Transverse colon (tissue), 4 donors: ENCODE measurements at places on chromosomes 2 and 18. TPM values are rescaled to one million over a fixed set of nuclear protein-coding genes. Genes with fewer than 3 reads are reported as not detected.
A peak's percentile ranks its signal among the peaks of the same experiment; 100 is the strongest.

GRCh38 chr2:159904127-159904958, 106.3 kb upstream of the CD302 start:
- peak; percentile 90 for DNase-seq

DNA sequence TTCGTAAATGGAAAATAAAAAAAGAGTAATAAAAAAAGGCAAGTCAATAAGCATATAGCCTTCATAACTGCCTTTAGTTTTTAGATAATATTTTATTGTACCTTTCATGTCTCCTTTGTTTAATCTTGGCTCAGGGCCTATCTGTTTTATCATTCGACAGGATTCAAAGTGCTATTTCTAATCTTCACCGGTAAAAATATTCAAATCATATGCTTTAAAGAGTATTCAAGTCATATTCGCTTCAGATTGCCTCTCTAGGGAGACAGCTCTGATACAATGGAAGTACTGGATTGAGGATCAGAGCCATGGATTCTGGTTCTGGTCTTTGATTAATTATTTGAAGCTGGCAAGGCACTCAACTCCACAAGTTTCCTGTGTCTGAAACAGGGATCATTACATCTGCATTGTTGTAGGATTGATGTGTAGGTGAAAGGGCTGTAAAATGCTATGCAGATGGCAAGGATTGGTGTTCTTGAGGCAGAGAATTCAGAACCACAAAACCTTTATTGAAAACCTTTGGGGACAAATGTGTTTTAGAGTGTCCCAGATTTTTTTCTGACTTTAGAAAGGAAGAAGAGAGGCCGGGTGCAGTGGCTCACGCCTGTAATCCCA, 84.3 kb upstream of the RAPH1 start:
- no peak for DNase-seq

DNA sequence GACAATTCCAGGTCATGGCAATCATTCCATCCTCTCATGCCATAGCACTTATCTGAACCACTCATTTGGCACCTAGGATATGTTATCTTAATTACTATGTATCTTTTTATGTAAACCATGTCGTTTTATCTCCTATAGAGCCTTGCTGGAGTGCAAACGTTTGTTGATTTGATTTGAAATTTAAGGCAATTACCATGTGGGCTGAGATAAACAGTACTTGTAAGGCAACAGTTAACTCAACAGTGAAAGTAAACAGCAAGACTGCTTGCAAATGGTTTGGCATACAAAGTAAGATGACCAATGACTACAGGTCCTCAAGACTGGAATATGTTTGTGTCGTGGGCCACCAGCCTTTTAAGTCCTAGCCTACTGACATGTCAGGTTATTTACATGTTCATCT, 133.7 kb upstream of the ZFP36L2 start:
- no peak for DNase-seq

DNA sequence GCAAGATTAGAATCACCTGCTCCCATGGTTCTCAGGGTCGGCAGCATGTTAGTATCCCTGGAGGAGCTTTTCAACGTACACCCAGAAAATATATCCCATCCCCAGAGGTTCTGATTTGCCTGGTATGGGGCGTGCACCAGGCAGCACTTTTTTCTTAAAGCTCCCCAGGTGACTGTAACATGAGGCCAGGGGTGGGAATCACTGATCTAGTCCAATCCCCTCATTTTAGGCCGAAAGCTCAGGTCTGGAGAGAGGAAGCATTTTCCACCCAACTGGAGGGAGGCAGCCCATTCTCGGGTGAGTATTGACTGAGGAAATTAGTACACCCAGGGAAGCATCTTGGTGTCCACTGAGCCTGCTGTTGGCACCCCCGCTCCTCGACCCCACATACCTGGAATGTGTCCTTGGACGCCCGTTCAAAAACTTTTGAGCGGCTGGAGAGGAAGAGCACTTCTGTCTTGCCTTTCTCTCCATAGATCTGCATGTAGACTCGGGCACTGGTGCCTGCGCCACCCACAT, 94.3 kb downstream of the LOXHD1 start:
- DNase-seq, result no peak

GRCh38 chr2:213148572-213149261, 2.7 kb downstream of the IKZF2 start:
- no peak for DNase-seq

GRCh38 chr18:79868811-79869541, 71.2 kb downstream of the KCNG2 start:
- DNase-seq, result no peak

- peak; percentile 62 for DNase-seq
These were observed 367 bp downstream of the TGFA start for GRCh38 chr2:70553334-70553583.

GRCh38 chr2:204917089-204917701, 371.9 kb downstream of the PARD3B start:
- DNase-seq, result no peak

GRCh38 chr2:30455114-30455738, 8.2 kb downstream of the LCLAT1 start:
- no peak for DNase-seq

GRCh38 chr2:238174701-238175100, 15.9 kb downstream of the ERFE start:
- peak; percentile 44 for DNase-seq

- no peak for DNase-seq
These were observed 32.6 kb upstream of the CHMP1B start for GRCh38 chr18:11818486-11819203.

DNA sequence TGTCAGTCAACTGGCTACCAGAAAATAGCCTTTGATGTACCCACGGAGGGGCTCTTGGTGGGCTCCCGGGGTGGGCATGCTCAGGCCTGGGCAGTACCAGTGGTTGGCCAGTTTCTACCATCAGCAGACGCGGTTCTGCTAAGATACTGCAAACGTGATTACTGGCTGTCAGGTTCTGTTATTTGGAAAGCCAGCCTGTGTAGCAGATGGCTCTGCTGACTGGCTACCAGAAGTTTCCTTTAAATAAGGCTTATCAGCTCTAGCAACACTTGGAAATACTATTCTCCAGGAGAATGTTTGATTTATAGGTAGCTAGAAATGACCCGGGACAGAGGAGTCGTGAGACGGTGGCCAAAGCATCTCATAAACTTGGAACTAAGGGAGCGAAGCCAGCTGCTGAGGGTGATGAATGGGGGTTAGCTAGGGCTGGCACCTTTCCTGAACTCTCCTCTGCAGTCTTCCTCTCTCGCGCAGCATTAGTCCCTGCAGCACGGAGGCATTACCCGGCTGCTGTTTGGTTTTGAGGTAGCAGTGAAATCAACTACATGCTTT, 171.9 kb downstream of the AGAP1 start:
- DNase-seq, result no peak

DNA sequence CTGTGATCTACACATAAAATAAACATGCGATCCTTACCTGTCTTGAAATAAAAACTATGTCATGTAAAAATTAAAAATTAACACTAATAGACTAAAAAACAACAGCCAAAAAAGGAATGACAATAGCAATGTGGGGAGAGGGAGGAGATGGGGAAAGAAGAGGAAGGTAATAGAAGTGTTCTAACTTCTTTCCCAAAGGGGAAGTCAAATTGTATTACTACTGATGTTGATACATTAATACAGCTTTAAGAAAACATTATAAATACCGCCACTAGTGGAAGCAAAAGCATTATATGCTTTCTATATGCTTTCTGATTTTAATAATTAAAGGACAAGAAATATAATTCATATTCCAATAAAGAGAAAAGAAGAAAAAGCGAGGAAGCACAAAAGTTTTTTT, 22.2 kb downstream of the ZNF516 start:
- DNase-seq, result no peak

GRCh38 chr2:109080109-109080508, 48.9 kb upstream of the SH3RF3 start:
- DNase-seq, result no peak

- no peak for DNase-seq
These were observed 199.9 kb downstream of the MEIS1 start for GRCh38 chr2:66634784-66635183.

DNA sequence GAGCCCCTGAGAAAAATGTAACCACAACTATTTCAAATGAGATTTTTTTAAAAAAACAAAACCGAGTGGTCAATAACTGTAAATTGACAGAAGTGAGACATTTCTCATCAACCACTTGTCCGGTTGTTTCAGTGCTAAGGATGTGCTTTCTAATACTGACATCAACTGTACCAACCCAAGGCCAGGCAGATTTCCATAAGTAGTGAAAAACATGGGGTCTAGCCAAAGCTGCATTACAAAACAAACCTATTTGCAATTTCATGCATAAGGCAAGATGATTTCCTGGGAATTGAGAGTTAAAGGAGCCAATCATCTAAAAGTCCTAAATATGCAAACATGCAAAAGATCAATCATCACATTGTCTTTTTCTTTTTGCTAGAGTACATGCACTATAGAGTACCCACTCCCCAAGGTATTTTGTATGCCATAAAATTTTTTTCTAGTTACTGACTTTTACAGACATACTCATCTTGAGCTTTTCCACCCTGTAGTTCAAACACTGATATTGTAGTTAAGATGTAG, 22.6 kb downstream of the HNRNPLL start:
- DNase-seq, result no peak

DNA sequence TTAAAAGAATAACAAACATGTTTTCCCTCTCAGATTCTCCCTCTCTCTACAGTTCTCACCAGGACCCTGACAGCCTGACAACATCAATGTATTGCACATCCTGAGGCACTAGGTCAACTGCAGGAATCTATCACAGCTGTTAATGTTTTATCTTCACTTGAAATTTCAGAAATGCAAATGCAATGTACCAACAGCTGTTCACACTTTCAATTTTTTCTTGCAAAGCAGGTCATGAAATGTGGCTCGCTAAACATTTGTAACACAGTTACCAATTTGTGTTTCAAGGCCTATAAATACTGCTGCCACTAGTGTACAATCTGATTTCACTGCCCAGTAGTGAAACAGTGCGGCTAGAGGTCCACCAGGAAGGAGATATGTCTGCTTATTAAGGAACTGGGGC, 147.8 kb downstream of the EXOC6B start:
- no peak for DNase-seq

DNA sequence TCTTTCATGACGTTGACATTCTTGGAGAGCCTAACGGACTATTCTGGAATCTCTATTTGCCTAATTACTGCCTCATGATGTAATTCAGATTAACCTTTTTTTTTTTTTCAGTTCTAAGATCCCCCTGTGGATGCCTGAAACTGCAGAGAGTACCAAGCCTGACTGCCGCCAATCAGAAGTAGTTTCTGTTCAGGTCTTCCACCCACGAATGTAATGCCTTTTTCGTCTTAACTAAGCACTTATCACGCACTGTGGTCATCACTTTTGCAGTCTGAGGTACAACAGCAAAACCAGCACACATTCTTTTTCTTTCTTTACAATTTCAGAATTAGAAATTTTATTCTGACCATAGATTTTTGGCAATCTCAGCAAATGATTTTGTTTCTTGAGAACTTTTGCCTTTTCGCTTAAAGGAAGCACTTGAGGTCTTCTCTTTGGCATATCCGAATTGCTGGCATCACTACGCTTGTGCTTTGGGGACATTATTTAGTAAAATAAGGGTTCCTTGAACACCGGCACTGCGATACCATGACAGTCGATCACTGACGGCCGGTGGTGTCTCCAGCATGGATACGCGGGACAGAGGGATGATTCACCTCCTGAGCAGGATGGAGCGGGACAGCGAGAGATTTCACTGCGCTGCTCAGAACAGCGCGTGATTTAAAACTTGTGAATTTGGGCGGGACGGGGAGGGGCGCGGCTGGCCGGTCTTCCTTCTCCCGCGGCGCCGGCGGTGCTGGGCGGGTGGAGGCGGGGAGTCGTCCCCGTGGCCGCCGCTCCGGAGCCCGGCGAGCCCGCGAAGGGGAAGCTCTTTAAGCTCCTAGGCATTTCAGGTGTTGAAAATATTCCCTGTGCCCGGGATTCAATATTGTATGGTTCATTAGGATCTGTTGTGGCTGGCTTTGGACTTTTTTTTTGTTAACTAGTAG, 32.0 kb upstream of the GPR55 start:
- DNase-seq, result peak; percentile 64

- DNase-seq, result no peak
These were observed 861.7 kb downstream of the SLC4A3 start for GRCh38 chr2:220489121-220489520.

- DNase-seq, result peak; percentile 11
These were observed at the start of gene ZNF385B for GRCh38 chr2:179861416-179862067. TSS of gene ZNF385B (minus strand) at chr2:179861612.

DNA sequence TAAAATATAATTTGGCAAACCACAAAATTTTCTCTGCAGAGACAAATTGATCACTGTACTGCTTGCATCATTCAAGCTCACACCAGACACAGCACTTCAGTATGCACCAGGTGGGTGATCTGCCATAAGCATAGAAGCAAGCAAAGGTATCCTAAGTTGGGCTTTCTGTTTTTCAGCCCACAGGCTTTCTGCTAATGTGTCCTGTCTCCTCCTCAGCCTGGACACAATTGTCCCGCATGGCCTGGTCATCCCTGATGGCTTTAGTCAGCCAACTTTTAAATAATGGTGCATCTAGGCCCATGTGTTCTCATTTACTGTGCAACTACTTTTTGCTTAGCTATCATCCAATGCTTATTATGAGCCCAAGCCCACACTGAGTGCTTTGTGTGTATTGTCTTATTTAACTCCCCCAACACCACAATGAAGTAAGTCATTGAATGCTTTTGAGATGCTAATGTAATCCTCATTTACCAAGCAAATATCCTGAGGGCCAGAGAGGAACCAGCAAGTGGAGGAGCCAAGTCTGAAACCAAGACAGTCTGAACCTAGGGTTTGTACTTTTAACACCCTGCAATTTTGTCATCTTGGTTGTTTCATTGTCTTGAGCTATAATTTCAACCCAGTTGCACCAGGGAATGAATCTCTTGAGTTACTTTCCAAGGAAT, 111.2 kb upstream of the SETBP1 start:
- no peak for DNase-seq

GRCh38 chr2:15938803-15939555, 1.4 kb upstream of the MYCN start:
- no peak for DNase-seq

GRCh38 chr2:65880436-65880835, 448.0 kb upstream of the SPRED2 start:
- DNase-seq, result no peak

GRCh38 chr2:96503637-96504243, 1.4 kb downstream of the NEURL3 start:
- DNase-seq, result no peak

DNA sequence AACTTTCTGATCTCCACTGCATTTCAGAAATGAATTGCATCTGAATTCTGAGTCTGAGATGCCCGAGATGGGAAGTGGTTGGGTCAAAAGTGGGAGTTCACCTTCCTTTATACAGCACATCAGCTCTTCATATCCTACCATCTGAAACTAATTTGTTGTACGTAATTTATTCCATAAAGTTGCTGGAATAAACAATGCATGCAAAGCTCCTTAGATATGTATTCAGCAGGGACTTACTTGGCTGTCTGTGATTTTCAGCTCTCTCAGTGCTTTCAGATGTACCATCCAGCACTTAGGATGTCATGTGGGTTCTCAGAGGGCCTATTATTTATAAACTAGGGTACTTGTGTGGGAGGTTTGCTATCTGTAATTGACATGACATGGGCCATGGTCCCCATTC, 46.9 kb upstream of the EFEMP1 start:
- no peak for DNase-seq

Gene CASP10
- 4.8 TPM for total RNA-seq

Gene CD8B2
- not detected for total RNA-seq

Gene ABCB11
- 18.4 TPM for total RNA-seq

Gene PID1
- total RNA-seq, result 33.6 TPM

Gene CXCR1
- total RNA-seq, result not detected

Gene FIGN
- total RNA-seq, result 1.3 TPM

Gene MTA3
- 42.7 TPM for total RNA-seq

Gene MBD2
- total RNA-seq, result 26.9 TPM

Gene RIT2
- not detected for total RNA-seq

Gene PJVK
- total RNA-seq, result not detected

Gene MIB1
- total RNA-seq, result 29.1 TPM

Gene SAG
- total RNA-seq, result not detected

Gene NCKAP5
- 5.9 TPM for total RNA-seq

Gene SERPINB5
- total RNA-seq, result 0.79 TPM

Gene COL5A2
- total RNA-seq, result 16.1 TPM
